ENCODE measurements at places on chromosomes 7 and 10.

GRCh38 chr7:119271147-119271779 lies 1001.7 kb upstream of the KCND2 start:
- DNase-seq, result no peak

DNA sequence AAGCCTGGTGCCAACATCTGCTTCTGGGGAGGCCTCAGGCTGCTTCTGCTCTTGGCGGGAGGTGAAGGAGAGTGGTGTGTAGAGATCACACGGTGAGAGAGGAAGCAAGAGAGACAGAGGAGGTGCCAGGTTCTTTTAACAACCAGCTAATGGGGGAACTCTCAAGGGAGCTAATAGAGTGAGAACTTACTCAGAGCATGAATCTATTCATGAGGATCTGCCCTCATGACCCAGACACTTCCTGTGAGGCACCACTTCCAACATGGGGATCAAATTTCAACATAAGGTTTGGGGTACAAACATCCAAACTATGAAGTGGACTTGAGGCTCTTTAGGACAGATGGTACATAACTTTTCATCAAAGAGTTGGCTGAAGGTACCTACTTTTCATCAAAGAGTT lies 5.1 kb upstream of the ZNF32 start:
- DNase-seq, result no peak

DNA sequence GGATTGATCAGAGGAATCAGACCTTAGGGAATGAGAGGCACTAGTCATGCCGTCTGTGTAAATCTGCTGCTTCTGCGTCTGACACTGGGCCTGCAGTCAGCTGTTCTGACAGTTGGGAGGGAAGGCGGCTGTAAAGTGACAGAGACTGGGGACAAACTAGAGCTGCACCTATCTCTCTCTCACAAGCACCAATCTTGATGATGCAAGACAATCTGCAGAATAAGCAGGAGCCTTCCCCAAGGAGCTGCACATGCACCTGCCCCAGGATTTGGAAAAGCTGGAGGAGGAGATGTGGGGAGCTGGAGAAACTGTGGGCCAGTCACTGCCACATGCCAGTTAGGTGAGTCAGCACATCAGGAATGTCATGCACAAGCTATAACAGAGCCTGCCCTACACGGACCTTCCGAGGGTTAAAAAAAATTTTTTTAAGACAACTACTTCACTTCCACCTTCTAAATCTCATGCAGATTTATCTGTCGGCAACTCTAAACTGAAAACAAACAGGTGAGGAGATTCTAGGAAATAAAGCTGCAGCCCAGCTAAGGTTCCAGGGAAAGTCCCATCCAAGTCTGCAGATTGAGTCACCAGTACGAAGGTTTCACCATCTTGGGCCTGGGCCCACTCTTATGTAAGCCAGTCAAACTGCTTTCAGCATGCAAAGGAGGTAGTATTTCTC lies 39.2 kb downstream of the ENO4 start:
- DNase-seq, result peak; percentile 21

DNA sequence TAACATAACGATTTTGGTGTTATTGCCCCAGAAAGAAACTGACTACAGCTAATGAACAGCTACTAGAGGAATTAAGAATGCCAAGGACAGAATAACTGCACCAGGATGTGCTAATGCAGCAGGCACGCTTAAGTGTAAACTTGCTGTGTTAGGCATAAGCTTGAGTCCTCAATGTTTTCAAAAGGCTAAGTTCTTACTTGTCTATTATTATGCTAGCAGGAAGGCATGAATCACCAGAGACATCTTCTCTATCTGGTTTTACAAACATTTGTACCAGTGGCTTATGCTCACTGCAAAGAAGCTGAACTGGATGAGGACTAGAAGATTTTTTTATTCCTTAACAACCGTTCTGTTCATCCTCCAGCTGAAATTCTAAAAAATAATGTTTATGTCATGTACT lies 1035.3 kb downstream of the NRG3 start:
- DNase-seq, result no peak

DNA sequence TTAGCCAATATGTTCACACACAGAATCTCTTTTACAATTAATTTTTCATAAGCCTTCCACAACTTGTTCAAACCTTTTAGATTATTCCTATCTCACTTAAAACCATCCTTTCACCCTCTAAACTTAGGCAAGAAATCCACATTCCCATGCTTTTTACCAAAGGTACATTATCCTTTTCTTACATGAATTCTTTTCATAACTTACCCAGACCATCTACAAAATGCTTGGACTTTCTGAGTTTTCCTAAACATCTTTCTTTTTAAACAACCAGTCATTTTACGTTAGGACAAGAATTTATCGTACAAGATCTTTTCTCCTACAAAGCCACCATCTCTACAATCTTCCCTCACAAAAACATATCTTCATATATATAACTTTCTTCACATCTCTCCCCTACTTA lies 18.8 kb upstream of the GARS1 start:
- DNase-seq, result no peak

Measured in suppressor macrophage (primary cell).